ENCODE measurements at places on chromosomes 13 and 19.

GRCh38 chr13:76019421-76020044 is 383.4 kb downstream of the LMO7 start:
- DNase-seq, result peak; percentile 81

GRCh38 chr19:1223018-1223855 is 14.6 kb downstream of the CBARP start:
- no peak for DNase-seq

DNA sequence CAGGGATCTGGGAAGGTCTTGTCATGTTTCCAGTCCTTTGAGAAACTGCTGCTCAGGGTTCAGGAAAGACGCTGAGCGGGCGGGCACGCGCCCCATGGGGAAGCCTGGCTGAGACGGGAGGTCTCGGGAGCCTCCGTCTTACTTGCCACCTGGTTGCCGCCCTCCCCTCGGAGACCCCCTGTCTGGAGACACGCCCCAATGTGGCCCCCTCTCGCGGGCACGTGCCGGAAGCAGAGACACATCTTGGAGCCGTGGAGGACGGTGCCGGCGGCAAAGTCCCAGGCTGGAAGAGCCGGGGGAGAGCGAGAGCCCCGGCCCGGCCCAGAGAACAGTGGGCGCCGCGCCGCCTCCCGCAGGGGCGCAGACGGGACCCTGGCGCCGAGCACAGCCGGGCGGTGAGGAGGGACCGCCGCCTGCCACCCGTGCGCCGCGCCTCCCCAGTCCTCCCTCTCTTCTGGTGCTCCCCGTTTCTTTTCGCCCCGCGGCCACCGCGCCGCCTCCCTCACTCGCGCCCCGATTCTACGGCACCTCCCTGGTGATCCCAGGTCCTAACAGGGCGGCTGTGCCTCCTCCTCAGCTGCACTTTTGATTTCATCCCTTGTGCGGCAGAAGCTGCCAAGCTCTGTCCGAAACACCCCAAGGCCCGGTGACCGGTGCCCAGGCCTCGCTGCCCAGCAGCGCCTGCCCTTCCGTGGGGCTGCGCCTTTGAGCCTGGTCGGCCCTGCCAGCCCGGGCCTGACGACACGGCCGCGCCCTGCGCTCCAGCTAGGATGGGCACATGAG is 15.5 kb downstream of the GJB2 start:
- DNase-seq, result no peak

- DNase-seq, result no peak
These were observed 8.3 kb downstream of the TCF3 start for GRCh38 chr19:1644070-1644469.

- no peak for DNase-seq
These were observed 11.8 kb upstream of the FBN3 start for GRCh38 chr19:8161135-8161646.

- DNase-seq, result no peak
These were observed 49.9 kb downstream of the UGGT2 start for GRCh38 chr13:96003304-96003703.

- peak; percentile 43 for DNase-seq
These were observed 636 bp upstream of the FOXO1 start for GRCh38 chr13:40666933-40667621.

- no peak for DNase-seq
These were observed 40.7 kb downstream of the STARD13 start for GRCh38 chr13:33244907-33245287.

DNA sequence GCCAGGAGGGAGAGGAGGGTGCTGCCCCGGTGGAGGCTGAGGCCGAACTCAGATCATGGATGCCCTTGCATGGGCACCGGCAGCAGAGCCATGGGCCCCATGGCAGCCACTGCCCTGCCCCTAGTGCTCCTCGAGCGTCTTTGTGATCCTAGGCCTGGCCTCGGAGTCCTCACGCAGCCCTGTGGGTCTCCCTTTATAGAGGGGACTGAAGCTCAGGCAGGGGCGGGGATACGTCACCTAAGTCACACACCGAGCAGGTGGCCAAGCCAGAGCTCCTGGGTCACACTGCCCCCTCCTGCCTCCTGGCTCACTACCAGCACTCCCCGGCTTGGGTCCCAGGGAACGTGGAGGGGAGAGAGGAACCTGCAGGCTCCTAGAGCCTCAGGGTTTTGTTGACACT is 28.7 kb downstream of the DHX34 start:
- DNase-seq, result no peak

- no peak for DNase-seq
These were observed 13.6 kb upstream of the USP29 start for GRCh38 chr19:57105976-57106721.

- peak; percentile 11 for DNase-seq
These were observed 186.2 kb downstream of the EFNB2 start for GRCh38 chr13:106349080-106349931.

DNA sequence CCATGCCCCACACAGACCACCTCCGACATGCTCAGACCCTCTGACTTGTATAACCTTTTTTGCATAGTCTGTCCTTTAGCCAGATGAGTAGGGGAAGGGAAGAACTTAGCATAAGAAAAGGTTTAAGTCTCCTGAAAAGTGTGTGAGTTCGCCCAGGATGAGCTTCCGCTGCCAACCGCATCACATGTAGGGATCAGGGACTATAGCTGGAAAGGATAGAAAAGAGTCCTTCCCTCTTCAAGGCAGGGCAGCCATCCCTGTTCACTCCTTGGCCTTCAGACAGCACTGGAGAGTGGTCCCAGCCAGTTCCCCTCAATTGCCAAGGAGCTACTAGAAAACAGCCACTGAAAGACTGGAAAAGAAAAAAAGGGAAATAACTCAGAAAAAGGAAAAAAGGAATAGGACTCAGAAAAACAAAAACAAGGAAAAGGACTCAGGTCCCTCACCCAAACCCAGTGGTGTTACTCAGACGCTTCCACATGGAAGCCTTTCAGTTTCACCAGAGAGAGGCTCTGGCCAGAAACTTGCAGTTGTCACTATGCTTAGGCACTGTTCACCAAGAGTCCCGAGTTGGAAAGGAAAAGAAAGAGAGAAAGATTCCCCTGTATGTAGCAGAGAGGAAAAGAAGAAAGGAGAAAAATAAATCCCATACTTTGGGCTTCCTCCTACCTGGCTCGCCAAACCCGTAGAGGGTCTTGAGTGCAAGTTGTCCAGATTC is 5.6 kb upstream of the TM9SF2 start:
- no peak for DNase-seq

DNA sequence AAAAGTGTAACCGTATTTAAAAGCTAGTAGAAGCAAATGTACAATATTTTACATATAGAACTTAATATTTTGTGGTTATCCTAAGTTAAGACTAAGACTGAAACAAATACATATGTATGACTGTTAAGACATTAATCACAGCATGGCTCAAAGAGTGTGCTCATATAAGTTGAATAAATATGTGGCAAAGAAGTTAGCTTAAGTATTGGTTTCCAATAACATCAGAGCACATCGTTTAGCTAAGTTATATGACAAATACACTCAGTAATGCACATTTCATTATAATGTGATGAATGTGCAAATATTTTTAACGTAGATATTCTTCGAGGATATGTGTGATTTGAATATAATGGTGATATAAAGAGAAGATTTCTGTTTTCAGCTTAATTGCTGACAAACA is 253.8 kb downstream of the SLITRK5 start:
- no peak for DNase-seq

DNA sequence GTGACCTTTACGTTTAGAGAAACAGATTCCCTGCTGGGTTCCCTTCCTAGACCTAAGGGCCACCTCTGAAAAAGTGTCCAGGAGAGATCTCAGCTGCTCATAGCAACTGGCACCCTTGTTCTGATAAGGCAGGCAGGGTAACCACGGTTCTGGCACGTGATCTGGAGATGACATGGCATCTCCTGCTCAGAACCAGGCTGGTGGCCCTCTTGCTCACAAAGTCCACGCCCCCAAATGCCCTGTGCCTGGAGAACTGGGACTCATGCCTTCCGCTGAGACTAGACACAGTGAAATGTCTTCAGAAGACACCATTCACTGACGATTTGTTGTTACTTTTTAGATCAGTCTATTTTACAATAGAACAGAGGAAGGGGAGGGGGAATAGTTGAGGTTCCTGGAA is 174.1 kb downstream of the ZNF536 start:
- no peak for DNase-seq

DNA sequence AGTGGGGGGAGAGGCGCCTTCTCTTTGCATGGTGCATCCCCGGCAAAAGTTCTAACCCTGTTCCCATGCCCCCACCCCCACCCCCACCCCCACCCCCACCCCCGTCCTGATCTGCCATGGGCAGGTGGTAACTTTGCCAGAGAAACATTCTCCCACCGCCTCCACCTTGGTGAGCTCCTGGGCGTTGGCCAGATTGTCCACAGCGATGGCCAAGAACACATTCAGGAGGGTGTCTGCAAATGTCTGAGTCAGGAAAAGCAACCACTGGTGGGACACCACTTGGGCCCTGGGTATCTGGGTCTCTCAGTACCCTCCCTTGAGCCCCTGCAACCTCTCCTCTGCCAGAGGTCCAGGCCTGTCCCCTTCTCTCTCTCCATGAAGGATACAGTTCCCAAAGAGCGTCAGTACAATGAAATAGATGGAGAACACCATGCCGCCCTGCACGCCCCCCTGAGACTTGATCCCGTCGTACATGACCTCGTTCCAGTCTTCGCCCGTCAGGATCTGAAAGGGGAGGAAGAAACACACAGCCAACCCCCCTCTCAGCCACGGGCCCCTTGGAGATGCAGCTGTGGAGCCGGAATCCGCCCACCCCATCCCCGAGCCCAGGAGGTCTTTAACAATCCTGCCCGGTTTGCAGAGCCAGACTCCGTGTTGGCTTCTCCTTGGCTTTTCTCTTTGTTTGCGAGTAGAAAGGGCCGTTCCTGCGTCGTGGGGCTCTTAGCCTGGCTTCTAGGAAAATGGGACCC is 153.3 kb downstream of the IER2 start:
- no peak for DNase-seq

DNA sequence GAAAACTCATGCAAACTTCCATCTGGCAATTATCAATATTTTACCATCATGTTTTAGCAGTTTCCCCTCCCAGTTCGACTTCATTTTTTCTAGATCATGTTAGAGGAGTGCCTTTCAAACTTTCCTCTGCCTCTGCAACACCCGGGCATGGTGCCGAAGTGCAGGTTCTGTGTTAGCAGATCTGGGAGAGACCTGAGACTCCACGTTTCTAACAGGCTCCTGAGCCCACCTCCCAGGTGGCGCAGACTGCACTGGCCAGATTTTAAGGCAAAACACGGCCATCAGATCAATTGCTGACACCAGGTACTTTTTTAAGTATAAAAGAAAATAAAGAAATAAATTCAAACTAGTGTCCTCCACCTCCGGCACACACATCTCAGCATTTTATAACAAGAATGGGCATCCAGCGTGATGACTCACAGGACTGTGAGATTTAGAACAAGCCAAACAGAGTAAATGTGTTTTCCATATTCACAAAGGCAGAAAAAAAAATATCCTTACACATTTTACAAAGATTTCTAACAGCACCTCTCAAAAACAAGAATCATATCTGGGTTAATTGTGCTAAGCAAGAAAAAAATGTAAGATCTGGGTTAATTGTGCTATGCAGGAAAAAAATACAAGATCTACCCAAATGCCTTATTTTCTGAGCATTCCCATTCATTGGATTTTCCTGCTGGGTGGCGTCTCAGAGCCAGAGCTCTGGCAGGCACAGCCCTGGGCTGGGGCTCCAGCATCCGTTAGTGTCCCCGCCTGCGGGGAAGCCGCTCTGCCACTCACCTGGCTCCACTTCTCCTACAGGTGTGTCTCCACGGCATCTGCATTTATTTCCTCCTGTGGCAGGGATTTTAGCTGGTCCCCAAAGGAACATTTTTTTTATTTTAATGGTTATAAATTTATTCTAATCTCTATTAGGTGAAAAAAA is 127.9 kb upstream of the SOX1 start:
- DNase-seq, result no peak

- no peak for DNase-seq
These were observed 962 bp upstream of the TPRX1 start for GRCh38 chr19:47805313-47805712.

GRCh38 chr13:32316501-32316900 is 1.2 kb downstream of the BRCA2 start:
- no peak for DNase-seq

DNA sequence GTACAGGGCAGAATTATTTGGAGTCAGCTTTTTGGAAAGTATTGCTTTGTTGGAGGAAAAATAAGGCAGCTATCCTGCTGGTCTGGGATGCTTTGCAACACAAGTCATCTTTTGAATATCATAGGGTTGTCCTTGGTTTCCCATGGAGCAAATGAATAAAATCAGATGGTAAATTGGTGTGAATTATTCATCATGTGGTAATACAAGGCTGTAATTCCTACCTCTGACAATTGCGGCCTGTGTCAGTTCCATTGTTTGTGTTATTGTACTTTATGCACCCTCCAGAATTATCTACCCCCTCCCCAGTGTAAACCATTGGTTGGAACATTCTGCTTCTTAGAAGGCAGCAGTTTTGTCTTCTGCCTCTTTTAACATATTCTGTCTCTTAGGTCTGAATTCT is 46.2 kb downstream of the RNASEH2B start:
- DNase-seq, result no peak

DNA sequence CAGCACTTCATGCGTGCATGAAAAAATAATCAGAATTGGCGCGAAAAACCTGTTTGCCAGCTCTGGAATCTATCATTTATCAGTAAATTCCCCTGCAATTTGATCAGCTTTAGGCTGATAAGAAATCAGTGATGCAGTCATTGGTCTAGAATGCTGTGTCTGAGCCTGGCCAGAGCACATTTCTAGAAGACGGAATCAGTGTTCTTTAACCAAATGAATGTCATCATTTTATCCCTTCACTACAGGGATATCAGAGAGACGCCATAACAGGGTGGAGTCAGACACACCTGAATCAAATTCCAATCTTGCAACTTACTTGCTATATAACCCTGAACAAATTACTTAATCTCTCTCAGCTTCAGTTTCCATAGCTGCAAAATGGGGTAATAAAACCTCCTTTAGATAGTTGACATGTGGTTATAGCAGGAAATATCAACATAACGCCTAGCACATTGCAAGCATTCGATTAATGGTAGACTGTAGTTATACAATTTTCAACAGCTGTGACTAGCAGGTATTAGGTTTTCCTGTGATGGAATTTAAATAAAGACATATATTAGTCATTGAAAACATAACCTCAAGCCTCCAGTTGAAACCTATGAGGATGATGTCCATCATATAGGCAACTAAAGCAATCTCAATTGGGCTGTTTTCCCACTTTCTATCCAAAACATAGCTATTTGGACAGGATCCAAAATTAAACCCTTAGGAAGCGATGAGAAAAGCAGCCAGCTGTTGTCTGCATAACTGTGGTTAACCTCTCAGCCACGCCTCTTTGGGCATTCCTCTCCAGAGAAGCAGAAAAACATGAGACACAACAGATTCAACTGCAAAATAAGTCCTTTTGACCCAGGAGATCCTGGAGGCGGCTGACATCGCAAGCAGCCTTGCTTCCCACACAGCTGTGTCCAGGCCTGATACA is 51.6 kb upstream of the UBL3 start:
- no peak for DNase-seq

DNA sequence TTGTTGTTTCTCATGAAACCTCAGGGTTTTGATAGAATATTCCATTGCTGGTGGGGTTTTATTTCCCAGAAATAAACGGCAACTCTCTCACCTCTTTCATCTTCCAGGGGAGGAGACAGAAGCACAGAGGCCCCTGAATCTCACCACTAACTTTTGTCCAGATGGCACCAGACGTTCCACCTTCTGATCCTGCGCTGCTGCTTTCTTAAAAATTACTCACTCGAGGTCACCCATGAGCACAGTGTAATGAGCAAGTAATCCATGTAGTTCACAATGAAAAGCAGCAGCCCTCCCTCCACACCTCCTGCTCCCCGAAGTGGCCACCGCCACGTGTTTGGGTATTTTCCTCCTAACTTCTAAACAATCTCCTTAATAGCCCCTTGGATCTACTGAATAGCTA is 51.3 kb downstream of the TEX29 start:
- no peak for DNase-seq

All from midbrain (tissue), 1 donor.